Stimulated activated CD8-positive, alpha-beta memory T cell treated with anti-CD3 and anti-CD28 coated beads, Interleukin-12 subunit alpha, Interleukin-12 subunit beta, amount 100 ng/mL, for 1 hour (primary cell): ENCODE measurements at places on chromosomes 7 and 10.

DNA sequence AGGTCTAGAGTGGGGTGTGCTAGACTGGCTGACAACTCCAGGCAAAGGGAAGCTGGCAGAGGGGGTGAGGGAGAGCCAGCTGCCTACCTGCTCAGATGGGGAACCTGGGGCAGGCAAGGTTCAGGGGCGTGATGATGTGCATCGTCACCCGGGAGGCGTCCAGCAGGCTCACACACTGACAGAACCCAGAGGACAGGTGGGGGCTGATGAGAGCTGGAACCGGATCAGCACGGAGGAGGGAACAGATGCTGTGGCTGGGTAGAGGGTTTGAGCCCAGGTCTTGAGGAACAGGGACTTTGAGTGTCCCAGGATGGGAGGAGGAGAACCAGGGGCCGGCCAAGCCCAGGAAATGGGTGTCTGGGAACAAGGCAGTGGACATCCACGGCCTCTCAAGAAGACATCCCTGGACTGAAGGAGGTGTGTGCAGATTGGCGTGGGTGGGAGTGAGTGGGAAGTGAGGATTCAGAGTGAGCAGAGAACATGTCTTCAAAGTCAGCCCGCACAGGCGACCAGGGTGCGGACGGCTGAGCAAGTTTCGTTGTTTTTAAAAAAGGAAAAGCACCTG, 3.9 kb downstream of the RASGEF1A start:
- DNase-seq: no peak

- no peak for DNase-seq
These were observed 36.0 kb downstream of the MKLN1 start for GRCh38 chr7:131363719-131364118.

DNA sequence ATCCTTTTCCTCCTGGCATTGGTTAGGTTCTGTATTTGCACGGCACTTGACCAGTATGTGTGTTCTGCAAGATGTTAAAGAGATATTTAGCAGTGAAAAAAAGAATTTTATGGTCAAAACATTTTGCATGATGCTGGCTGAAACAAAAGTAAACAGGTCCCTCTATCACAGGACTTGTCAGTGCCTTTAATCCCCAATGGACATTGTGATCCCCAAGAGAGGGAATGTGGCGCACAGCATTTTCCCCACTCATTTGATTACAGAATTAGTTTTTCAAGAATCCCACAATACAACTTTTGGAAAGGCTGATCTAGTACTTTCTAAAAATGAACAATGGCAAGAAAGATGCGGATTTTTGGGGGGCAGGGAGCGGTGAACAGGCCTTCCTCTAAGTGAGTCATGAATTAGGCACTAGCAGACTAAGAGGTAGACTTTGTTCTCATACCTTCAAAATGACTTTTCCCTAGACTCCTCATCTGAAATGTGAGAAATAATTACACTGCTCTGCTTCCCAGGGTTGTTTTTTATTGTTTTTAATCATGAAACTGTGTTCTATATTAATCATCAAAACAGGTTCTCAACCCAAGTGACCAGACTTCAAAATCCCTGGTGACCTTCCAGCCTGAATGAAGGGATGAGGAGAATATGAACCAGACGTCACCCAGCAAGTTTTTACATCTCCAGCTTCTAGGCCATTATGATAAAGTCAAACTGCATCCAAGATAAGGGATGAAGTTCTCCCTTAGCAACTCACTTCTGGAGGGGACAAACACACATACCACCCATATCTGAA, 8.6 kb downstream of the FBXW4 start:
- DNase-seq: no peak

- no peak for DNase-seq
These were observed 3.6 kb downstream of the VAX1 start for GRCh38 chr10:117134306-117135025.

DNA sequence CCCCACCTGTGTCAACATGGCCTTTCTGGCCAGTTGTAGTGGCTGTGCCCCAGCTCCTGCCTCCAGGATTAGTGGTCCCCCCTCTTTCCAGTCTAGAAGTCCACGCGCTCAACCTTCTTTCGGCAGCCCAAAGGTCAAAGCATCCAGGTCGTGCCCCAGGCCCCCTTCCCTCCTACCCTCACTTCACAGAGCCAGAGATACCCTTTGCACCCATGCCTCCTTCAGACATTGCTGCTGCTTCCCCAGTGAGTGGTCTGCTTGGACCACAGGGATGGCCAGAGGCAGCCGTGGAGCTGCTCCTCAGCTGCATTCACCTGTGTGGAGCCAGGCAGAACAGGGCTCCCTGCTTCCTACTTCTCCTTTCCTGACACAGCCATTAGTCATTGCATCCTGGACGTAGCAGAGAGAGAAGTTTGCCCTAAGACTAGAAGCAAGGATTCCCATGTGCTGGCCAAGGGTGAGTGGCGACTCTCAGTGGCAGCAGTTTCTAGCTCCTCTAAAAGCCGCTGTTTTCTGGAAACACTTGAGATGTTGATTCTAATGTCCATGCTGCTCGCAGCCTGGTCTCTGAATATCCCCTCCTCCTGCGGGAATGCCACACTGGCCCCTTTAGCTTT, 243.1 kb upstream of the SHH start:
- DNase-seq: no peak

DNA sequence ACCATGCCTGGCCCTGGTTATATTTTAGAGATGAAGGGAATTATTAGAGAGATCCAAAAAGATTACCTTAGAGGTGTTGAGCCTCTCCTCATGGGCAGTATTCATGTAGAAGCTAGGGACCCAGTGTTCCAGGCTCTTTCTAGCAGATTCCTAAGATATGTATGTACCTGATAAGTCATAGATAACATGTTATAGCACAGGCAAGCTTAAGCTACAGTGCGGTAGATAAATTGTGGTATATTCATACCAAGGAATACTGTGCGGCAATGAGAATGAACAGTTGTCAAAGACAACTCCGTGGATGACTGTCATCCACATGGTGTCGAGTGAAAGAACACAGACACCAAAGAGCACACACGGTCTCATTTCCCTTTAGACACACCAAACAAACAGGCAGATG, 53.1 kb downstream of the TACR2 start:
- no peak for DNase-seq

GRCh38 chr7:90569368-90569767, 26.8 kb upstream of the CDK14 start:
- DNase-seq: no peak

DNA sequence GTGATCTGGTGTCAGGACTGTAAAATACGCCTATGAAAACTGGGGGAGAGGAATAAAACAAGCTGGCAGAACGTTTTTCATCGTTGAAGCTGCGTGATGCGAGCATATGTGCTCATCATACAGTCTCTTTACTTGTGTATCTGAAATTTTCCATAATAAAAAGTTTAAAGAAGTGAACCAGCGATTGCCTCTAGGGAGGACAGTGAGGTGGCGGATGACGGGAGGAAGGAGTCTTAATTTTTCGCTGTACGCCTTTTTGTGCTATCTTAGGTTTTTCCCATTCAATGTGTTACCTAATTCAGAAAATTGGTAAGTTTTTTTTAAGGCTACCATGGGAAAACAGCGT, 891 bp upstream of the WAPL start:
- DNase-seq: no peak

DNA sequence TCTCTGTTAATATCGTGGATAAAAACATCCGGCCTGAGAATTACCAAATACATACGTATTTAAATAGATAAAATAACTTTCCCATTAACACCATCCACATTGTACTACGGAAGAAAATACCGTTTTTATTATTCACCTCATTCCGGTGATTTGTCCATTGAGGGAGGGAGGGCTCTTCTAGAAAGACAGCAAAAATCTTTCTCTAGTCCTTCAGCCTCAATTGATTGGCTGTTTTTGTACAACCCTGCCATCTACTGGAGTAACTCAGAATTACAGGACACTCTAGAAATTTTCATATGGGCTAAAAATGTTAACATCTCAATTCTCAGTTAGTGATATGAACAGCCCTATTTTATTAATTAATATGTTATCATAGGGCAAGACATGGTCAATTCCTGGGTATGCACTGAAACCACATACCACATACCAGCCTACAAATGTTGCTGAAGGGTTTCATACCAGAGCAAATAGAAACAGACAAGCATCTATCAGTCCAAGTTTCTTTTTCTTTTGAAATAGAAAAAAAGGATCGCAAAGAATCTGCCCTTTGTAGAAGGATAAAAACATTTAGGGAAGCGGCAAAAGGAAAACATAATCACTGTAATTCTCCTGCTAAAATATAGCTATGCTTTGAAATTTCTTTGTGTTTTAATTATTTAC, 55.8 kb upstream of the CDCA7L start:
- no peak for DNase-seq

DNA sequence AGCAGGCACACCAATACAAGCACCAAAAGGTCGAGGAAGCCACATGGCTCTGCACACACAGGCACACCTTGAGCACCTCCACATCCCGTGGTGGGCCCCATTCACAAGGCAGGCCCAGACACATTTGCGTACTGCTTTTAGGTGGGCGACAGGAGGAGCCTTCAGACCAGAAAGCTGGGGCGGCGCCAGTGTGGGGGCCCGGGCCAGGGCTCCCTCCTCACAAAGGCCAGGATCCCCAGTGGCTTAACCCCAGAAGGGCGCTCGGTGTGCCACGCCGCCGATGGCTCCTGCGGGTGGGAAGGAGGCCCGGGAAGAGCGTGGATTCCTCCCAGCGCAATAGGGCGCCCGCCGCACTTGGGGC, 2.8 kb upstream of the SMARCD3 start:
- DNase-seq: no peak

DNA sequence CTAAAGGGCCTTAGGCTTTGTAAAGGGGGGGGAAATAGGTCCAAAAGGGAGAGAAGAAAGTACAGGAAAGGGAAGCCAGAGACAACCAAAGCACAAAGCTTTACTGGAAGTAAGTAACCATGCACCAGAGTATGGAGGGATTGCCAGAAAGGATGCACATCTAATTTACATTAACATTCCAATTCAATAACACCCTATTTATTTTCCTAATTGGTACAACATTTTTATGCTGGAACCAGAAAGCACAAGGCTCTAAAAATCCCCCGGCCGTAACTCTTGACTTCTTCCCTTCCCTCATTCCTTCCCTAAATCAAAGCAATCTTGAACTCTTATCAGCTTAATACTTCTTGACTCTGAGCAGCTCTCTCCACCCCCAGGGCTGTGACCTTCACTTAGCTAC, 400.0 kb upstream of the CELF2 start:
- DNase-seq: no peak

DNA sequence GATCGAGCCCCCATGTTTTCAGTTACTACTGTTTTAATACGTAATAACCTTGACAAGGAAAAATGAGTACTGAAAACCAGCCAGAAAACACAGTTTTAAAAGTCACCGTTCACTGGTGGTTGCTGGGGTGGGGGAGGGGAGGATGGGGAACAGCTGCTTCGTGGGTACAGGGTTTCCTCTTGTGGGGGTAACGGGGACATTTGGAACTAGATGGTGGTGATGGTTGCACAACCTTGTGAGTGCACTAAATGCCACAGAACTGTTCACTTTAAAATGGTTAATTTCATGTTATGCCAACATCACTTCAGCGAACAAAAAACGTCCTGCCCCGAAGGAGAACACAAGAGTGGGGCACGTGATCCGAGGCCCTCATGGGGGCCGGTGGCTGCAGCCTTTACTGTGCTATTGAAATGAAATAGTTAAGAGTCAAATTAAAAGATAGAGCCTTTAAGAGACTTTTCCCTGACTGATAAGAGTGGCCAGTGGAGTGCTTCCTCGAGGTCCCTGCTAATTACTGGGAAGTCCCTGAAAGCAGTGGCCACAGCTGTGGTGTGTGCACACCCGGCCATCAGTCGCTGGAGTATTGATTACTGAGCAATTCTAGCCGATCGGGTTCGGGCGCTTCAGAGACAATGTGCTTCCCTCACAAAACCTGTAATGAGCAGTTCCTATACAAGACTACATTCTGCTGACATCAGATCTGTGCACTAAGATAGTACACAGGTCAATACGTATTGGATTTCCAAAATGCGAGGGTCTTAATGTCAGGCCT, 80.3 kb downstream of the EBF3 start:
- no peak for DNase-seq

DNA sequence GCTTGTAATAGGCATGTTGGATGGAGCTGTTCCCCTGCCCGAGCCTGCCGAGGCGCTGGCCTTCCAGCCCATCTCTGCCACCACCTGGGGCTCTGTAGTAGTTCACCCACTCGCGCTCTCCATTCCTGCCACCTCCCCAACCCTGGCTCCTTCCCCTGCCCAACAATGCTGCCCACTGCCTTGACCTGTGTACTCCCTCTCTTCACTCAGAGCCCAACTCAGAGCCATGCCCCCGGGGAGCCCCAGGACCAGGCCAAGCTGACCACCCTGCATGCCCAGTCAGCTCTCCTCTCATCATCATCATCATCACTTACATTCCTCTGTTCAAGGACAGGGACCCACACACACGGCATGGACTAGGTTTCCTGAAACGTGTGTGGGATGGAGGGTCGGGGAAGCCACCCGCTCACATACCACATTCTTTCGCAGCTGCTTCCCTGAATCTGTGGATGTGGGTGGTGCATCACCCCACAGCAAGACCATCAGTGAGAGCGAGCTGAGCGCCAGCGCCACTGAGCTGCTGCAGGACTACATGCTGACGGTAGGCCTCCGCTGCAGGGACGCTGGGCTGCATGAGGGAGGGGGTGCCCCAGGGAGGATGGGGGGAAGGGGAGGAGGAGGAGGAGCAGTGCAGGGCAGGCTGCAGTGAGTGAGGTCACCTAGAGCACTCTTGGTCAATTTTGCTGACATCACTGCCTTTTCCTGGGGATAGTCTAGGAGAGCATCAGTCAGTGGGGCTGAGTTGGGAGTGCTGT, 15.6 kb downstream of the NACAD start:
- no peak for DNase-seq

DNA sequence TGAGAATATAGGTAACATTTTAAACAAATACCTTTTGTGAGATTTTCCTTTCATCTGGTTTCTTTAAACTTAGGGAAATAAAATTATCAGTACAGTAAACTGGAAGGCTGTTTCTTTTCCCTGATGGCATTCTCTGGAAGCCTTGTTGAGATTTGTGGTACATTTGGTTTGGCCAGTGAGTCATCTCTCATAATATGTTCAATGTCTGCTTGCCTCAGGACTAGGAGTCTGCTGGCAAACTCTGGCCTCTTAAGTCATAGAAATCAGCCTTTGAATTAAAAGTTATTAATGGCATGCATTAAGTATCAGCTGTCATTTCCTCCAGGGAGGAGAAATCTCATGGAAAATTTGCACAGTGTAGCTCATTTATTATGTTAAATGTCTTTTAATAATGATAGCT, 316.6 kb upstream of the KIAA1217 start:
- no peak for DNase-seq

GRCh38 chr7:128697302-128697905, 25.3 kb downstream of the GARIN1A start:
- peak; percentile 4 for DNase-seq

- no peak for DNase-seq
These were observed 819 bp downstream of the HYCC1 start for GRCh38 chr7:23012908-23013714.

DNA sequence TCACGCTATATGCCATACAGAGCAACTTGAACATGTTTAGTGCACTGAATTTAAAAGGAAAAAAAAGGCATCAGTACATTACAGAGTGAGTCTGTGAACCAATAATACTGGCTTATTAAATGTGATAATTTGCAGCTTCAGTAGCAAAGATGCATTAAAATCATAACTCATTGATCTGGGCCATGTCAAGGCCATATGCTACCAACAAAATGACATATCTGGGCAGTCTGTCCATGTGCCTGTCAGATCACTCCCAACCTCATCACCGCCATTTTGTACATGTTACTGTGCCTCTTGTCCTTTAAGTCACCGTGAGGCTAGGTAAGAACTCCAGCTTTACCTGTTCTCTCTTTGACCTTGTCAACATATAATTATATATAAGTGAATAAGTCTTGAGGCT, 307.4 kb upstream of the LRGUK start:
- no peak for DNase-seq
